ENCODE measurements at places on chromosomes 3 and 15.

DNA sequence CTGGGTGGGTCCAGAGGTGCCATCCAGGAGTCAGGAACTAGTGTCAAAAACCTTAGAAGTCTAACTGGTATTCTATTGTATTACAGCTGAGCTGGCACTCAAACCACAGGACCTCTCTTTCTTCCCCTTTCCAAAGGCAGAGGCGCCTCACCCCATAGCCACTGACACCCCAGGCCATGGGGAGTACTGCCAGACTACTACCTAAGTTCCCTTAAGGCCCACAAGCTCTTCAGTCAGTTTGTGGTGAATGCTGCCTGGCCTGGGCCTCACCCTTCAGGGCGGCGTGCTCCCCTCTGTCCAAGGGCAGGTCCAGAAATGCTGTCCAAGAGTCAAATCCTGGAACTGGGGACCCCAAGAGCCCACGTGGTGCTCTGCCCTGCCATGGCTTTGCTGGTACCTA, 43.0 kb upstream of the FGF7 start:
- no peak for DNase-seq

- no peak for DNase-seq
These were observed 21.5 kb downstream of the PLD1 start for GRCh38 chr3:171788546-171789351.

- no peak for DNase-seq
These were observed 48.8 kb downstream of the CHRD start for GRCh38 chr3:184428561-184429175.

DNA sequence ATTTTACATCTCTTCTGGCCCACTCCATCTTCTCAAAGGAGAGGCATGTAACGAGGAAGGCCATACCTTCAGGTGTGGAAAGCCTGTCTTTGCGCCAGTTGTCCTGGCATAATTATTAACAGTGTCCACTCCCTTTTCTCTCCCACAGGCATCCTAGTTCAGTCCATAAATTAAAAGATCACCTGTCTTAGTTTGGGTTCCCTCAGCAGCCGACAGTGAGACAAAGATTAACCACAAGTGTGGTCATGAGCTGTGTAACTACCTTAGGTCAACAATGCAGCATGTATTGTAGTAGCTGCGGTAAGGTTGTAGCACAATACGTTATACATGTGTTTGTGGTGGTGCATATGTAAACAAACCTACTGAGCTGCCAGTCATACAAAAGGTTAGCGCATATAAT, 103.3 kb upstream of the GALNT15 start:
- no peak for DNase-seq

- no peak for DNase-seq
These were observed 94.2 kb upstream of the PPP2R3A start for GRCh38 chr3:135871311-135871710.

DNA sequence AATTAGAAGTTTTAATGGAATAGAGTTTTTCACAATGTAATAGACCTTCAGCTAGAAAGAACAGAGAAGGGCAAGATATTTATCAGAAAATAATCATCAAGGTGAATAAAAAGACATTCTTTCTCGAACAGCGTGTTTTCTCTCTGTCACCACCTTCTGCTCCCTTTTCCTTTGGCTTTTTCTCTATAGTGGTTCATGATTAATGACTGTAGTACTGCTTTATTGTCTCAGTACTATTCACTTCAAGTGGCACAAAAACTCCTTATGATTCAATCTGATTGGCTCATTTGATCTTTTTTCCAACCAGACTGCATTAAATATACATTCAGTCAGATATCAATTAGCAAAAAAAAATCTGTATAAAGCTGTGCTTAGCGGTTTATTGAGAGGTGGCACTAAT, 516.0 kb downstream of the OTOL1 start:
- DNase-seq, result no peak

GRCh38 chr3:62992520-62992919, 117.3 kb upstream of the CADPS start:
- DNase-seq, result no peak

GRCh38 chr15:69125236-69125635, 35.2 kb upstream of the GLCE start:
- DNase-seq, result no peak

DNA sequence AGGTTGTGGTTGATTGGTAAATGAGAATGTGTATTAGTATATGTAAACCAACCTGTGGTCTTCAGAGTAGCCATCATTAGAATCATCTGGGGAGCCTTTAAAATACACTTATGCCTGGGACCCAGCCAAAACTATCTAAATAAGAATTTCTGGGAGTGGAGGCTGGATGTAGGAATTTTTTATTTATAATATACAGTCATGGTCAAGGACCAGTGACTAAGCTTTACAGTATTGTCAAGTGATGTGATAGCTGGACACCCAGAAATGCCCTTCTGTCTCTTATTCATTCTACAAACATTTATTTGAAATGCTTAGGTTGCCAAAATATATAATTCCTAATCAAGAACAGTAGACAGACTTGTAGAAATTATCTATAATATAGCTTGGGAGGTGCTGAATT, 132.2 kb downstream of the MBNL1 start:
- no peak for DNase-seq

GRCh38 chr3:164459521-164460151, 618.7 kb downstream of the SI start:
- DNase-seq, result no peak

- no peak for DNase-seq
These were observed 747.6 kb downstream of the NAALADL2 start for GRCh38 chr3:175606650-175607318.

- no peak for DNase-seq
These were observed 8.7 kb downstream of the SLC27A2 start for GRCh38 chr15:50190723-50191122.

DNA sequence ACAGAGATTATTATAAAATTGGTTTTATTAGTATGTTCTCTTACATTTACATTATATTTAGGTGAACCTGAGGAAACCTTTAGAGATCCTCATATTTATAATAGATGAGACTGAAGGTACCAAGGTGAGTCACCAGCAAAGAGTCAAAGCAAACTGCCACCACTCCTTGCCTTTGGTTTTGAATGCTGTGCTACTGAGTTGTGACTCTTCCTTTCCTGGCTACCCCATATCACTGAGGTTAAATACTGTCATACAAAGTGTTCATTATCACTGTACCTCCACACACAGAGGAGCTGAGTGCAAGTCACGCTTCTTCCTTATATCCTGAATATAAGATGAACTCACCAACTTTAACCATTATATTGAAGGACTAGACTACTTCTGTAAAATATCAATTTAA, 168.2 kb downstream of the CBLB start:
- DNase-seq, result no peak

DNA sequence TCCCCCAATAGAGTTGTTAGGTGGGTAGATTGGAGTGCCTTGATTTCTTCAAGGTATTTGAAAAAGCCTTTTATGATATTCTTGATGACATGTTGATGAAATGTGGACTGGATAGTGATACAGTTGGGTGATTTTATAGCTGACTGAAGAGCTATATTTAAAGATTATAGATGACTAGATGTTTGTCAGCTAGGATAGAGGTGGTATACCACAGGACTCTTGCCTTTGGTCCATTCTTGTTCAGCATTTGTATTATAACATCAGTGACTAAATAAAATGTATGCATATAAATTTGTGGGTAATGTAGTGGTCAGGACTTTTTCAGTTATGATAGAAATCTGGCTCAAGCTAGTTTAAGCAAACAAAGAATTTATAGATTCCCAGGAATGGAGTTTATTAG, 143.9 kb downstream of the ZNF609 start:
- no peak for DNase-seq

DNA sequence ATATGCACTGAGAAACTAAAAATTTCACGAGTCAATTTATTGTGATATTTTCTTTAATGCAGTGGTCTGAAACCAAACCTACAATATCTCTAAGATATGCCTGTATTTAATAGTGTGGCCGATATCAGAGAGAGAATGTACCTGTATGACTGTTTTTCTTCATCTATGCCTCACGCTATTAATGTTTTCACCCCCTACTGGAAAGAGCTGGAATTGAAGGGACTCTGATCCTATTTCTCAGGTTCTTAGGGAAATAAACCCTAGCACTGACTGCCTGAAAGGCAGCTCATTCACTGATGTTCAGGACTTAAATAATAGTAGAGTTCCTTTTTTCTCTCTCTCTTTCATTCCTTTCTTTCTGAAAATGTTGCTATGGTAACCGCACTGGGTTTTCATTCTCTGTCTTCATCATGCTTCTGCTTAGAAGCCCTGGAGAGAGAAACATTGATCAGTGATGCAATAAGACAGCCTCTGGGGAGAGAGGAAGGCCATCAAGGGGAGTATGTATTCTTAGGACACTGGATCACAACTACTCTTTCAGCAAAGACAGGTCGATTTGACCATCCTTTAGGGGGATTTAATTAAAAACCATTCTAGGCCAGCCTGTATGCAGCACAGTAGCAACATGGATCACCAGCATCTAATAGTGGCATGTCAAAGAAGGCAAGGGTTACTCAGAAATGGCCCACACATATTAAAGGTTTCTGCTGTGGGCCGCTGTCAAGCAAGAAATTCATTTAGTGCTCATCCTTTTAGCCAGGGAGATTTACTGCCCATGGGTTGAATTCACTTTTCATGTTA, 1135.7 kb downstream of the IGSF11 start:
- no peak for DNase-seq

- DNase-seq, result no peak
These were observed 182.6 kb upstream of the ROPN1 start for GRCh38 chr3:124174476-124174875.

DNA sequence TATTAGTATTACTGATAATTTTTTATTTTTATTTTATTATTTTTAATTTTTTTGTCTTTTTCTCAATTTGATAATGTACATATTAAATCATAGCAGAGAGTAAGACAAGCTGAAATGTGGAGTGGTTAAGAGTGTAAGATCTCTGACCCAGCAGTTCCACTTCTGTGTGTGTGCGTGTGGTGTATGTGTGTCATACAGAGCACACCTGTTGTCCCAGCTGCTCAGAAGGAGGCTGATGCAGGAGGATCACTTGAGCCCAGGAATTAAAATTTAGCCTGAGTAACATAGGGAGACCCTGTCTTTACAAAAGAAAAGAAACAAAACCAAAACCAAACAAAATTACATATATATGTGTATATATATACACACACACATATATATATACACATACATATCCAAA, 1.4 kb upstream of the CIDEC start:
- no peak for DNase-seq

DNA sequence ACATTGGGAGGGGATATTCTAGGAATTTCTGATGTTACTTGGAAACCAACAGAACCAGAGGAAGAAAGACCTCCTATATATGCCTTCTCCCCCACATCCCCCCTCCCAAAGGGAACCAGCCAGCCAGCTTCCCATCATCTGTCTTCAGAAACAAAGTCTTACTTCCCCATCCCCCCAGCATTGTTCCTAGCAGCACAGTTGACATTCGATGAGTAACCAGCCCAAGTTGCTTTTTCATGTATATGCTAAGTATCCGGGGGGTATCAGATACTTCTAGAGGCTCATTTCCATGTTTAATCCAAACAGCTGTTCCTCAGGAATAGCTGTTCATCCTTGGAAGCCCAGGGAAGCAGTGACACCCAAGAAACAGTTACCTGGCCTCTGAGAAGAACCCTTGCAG, 16.0 kb downstream of the RMDN3 start:
- no peak for DNase-seq

DNA sequence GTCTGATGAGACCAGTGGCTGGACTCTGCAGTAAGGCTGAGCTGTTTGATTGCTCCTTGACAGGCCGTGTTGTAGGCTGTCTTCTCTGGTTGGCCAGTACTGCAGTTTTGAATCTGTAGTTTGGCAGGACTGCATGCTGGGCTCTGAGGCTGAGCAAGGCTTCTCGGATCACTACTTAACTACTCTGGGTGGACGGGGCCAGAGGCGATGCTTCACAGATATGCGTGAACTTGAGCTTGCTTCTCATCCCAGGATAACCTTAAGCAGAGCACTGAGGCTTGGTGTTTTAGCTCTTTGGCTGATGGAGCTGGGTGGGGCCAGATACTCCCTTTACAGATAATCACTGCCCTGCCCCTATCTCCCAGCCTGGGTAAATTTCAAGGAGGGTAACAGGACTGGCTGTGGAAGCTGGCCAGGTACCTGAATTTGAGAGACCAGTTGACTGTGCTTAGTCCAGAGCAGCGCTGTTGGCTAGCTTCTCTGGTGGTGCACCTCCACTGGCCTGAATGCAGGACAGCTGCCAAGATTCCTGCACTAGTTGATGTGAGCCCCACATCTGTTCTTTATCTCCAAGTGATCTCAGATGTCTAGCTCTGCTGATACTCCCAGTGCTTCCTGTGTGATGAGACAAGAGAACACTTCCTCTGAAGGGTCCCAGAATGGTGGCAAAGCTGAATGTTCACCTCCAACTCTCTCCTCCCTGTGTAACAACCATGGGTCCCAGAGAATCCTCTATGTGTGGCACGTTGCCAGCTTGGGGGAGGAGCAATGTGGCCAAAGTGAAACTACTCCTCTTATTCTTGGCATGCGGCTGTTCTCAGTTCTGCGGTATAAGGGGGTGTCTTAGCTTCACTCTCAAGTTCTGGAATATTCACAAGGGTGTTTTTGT, 37.9 kb downstream of the RPL39L start:
- DNase-seq, result no peak

DNA sequence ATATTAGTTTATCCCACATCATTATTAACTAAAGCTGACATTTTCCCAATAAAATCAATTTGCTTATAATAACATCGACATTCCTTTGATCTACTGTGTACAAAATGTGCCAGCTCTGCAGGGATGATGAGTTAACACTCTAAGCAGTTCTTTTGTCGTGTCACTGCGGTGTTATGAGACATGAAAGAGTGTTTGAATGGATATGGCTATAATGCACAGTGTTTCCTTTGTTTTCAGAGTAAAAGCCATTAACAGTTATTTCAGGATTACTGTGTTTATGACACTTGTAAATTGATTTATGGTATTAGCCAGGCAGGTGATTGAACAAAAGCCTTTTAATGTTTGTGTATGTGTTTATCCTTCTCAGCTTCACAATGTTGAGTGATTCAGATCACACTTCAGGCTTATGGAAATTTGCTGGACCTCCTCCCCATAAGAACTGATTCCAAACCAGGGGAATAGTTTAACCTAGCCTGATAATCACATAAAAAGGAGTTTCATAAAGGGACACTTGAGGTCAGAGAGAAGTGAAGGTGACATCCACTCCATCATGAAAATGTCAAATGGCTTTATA, 115.7 kb downstream of the CHL1 start:
- DNase-seq, result no peak

All from activated B cell treated with CpG ODN at 0.5 μM for 24 hours (primary cell).